ENCODE measurements at places on chromosomes 12 and 14. TPM values are rescaled to one million over a fixed set of nuclear protein-coding genes. Genes with fewer than 3 reads are reported as not detected.
A peak's percentile ranks its signal among the peaks of the same experiment; 100 is the strongest.

Gene NGB
- total RNA-seq = not detected

Gene NPFF
- not detected for total RNA-seq

Gene RPGRIP1
- total RNA-seq = 0.65 TPM

Gene CLEC9A
- 3.0 TPM for total RNA-seq

Gene PLBD1
- total RNA-seq = 49.7 TPM

Gene IFI27
- 405 TPM for total RNA-seq

DNA sequence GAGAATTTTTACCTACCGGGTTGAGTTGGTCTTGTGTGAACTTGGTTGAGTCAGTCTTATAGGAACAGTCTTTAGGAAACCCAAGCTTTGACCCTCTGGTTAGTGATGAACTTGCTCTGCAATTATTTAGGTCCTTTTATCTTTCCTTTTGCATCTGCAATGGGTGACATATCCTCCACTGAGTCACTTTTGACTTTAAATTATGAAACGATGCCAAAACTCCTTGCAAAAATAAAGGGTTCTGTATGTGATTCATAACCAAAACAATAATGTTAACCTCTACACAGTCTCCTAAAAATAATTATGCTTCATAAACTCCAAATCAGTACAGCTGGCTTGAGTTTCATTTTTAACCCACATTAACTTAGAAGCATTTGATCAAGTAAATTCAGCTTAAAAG is 979.4 kb downstream of the GALC start:
- H3K4me1 ChIP-seq = no peaks in the 10 kb centered on the region
- no peak for DNase-seq
- H3K27me3 ChIP-seq = no peaks in the 10 kb centered on the region
- H3K27ac ChIP-seq = no peak overlapping the region
- H3K4me3 ChIP-seq = no peak overlapping the region

DNA sequence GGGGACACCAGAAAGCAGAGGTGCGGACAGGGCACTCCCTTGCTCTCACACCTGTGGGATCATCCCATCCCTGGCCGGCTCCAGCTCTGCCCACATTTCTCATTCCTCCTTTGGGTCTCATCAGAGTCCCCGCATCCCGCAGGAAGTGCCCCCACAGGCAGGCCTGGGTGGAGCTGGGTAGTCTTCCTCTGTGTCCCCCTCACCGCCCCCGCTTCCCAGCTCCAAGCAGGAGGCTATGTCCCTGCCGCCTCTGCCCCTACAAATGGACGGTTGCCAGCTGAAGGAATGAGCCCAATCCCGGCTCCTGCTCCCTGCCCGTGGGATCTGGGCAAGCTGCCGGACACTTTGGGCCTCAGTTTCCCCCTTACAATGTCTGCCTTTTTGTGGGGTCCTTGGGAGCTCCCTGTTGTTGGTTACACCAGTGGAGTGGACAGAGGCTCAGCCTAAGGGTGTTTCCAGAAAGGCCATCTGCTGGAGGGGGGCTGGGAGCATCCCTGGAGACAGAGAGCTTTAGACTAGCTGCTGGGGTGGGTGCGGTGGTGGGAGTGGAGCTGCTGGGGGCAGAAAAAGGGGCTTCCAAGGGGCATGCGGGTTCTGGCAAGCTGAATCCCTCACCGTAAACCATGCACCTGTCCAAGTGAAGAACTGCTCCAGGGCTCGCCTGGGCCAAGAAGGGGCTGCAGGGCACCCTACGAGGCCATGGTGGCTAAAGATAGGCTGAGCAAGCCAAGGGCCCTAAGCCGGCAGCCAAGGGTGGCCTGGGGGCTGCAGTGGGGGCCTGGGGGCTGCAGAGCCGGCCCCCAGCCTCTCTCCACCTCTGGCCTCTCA is 7.9 kb upstream of the GPR132 start:
- peaks cover 27% of the 10 kb centered on the region for H3K4me1 ChIP-seq
- H3K4me3 ChIP-seq = no peak overlapping the region
- peak; percentile 57 for DNase-seq

GRCh38 chr12:9588749-9589148 is 19.0 kb downstream of the KLRB1 start:
- H3K27ac ChIP-seq = no peak overlapping the region
- no peaks in the 10 kb centered on the region for H3K4me1 ChIP-seq
- no peaks in the 10 kb centered on the region for H3K27me3 ChIP-seq
- no peak for DNase-seq

GRCh38 chr12:10154145-10154496 is 17.8 kb downstream of the OLR1 start:
- no peak overlapping the region for H3K27ac ChIP-seq
- peaks cover 15% of the 10 kb centered on the region for H3K4me1 ChIP-seq
- H3K4me3 ChIP-seq = peak overlapping the region; percentile 52
- DNase-seq = no peak
- H3K36me3 ChIP-seq = no peaks in the 10 kb centered on the region

- no peaks in the 10 kb centered on the region for H3K4me1 ChIP-seq
- no peak overlapping the region for H3K27ac ChIP-seq
- no peaks in the 10 kb centered on the region for H3K36me3 ChIP-seq
- H3K27me3 ChIP-seq = no peaks in the 10 kb centered on the region
- no peak overlapping the region for H3K4me3 ChIP-seq
These were observed 251.2 kb upstream of the EGLN3 start for GRCh38 chr14:34201909-34202637.

DNA sequence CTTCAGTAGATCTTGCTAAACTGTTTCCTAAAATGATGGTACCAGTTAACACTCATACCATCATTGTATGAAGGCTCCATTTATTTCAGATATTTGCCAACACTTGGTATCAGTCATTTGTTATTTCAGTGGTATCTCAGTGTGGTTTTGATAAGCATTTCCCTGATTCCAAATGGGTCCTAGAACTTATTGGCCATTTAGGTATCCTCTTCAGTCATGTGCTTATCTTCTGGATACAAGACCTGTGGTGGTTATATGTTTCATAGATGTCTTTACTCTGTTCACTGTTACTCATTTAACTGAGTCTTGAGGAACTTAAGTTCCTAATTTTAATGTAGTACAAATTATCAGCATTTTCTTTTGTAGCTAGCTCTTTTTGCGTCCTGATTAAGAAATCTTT is 13.5 kb downstream of the SINHCAF start:
- H3K4me1 ChIP-seq = peaks cover 30% of the 10 kb centered on the region
- no peak overlapping the region for H3K27ac ChIP-seq
- H3K27me3 ChIP-seq = no peaks in the 10 kb centered on the region
- H3K4me3 ChIP-seq = no peak overlapping the region
- DNase-seq = no peak

DNA sequence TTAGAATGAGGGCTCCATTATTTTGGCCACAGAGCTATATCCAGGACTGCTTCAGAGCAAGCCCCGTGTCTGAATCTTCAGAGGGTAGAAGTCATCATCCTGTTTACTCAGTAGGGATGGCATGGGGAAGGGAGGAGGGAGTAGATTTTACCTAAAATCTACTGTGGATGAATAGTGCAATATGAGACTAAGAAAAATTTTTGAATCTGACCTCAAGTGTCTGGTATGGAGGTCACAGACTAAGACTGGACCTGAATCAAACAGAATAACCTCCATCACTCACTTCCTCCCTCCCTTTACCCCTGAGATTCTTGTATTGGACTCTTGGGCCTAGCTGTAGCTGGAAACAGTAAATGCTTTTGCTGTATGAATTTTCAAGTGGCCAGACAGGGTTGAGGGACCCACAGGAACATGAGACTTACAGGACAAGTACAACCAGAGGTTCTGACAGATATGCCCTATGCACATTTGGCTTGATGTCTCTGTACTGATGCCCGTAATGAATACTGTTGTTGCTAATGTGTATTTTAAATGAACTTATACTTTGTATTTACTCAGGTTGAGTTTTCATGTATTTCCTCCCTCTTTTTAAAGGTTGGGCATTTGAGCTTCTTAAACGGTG is 78.5 kb downstream of the CCDC91 start:
- DNase-seq = no peak
- H3K4me1 ChIP-seq = no peaks in the 10 kb centered on the region
- no peak overlapping the region for H3K27ac ChIP-seq
- no peak overlapping the region for H3K4me3 ChIP-seq
- H3K27me3 ChIP-seq = no peaks in the 10 kb centered on the region

GRCh38 chr14:95541932-95542930 is 7.4 kb downstream of the GLRX5 start:
- peaks cover 9% of the 10 kb centered on the region for H3K4me1 ChIP-seq
- no peaks in the 10 kb centered on the region for H3K27me3 ChIP-seq
- no peak overlapping the region for H3K27ac ChIP-seq
- no peak for DNase-seq
- H3K4me3 ChIP-seq = no peak overlapping the region
- peaks cover 12% of the 10 kb centered on the region for H3K36me3 ChIP-seq

- no peak for DNase-seq
- H3K27me3 ChIP-seq = no peaks in the 10 kb centered on the region
- no peaks in the 10 kb centered on the region for H3K36me3 ChIP-seq
These were observed 107.6 kb downstream of the C12orf50 start for GRCh38 chr12:87921621-87922020.

GRCh38 chr14:103916636-103917262 is 11.5 kb upstream of the TDRD9 start:
- H3K4me3 ChIP-seq = no peak overlapping the region
- H3K27me3 ChIP-seq = no peaks in the 10 kb centered on the region
- peaks cover 28% of the 10 kb centered on the region for H3K4me1 ChIP-seq
- H3K27ac ChIP-seq = no peak overlapping the region
- DNase-seq = peak; percentile 41

DNA sequence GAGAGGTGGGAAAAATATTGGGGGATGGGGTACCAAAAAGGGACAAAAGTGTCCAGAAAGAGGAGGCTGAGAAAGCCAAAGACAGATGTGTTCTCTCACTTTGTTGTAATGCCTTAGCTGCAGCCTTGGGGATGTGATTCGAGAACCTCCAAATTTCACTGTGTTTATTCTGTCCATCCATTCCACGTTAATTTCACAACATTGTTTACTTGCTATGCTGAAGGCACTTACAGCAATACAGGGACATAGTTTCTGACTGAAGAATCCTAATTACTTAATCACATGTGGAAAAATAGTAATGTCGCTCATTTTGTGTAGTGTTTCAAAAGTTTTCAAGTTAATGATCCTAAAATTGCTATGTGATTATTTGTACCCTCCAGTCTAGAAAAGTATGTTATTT is 146.2 kb upstream of the SLC38A2 start:
- H3K27me3 ChIP-seq = no peaks in the 10 kb centered on the region
- no peaks in the 10 kb centered on the region for H3K4me1 ChIP-seq
- DNase-seq = no peak
- H3K27ac ChIP-seq = peak overlapping the region; percentile 47
- no peak overlapping the region for H3K4me3 ChIP-seq

DNA sequence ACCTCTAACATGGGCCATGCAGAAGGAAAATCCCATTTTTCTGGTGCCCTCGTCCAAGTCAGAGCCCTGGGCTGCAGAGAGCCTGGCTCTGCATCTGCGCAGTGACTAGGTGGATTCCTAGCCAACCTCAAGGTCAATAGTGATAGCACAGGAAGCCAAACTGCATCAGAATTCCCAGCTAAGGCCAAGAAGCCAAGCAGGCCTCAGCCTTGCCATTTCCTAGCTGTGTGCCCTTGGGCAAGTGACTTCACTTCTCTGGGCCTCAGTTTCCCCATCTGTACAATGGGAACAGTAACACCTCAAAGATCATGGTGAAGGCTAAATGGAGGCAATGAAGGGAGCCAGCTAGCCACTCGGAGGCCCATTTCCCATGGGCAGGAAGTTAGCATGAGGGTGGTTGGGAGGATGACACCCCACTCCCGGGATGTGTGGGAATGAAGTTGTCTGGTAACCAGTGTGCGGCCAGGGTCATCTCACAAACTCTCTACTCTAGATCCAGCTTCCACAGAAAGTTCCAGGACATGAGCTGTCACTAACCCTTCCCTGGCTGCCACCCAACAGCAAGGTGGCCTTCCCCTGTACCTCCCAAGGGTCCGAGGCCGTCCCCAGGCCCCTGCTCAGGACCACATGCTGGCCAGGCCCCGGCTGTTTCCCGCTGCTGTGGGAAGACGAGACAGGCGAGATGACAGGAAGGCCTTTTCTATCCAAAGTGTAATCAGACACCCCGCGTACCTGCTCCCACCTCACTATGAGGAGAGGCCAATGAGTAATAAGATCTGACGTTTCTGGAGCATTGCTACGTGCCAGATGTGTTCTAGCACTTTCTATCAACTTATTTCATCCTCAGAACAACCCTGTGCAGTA is 125.7 kb downstream of the SCARB1 start:
- peak overlapping the region; percentile 15 for H3K27ac ChIP-seq
- no peak overlapping the region for H3K4me3 ChIP-seq
- no peak for DNase-seq

- H3K4me3 ChIP-seq = no peak overlapping the region
- DNase-seq = peak; percentile 81
These were observed 127.1 kb downstream of the FIGNL2 start for GRCh38 chr12:51721282-51721940.

- peaks cover 36% of the 10 kb centered on the region for H3K4me1 ChIP-seq
- DNase-seq = no peak
- no peak overlapping the region for H3K4me3 ChIP-seq
- H3K36me3 ChIP-seq = no peaks in the 10 kb centered on the region
- H3K27ac ChIP-seq = no peak overlapping the region
These were observed 26.0 kb downstream of the PPFIBP1 start for GRCh38 chr12:27549801-27550652.

DNA sequence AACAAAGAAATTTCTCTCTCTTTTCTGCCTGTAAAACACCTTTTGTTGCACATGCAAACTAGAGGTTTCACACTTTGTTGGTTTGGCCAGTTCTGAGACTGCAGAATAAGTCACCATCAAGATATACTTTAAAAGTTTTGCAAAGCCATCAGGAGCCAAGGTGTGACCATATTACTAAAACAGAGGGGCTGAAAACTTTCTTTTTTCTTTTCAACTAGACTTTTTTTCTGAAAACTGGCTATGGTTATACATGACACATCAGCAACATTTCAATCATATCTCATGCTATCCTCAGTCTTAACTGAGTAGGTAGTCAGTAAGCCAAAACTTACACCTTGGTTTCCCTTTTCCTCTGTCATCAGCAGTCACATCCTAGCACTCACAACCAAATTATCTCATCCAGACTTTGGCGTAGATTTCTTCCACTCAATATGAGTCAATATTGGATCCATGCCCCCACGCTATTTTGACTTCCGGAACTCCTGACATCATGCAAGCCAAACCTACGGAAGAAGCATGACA is 4.1 kb upstream of the IFNG start:
- peaks cover 12% of the 10 kb centered on the region for H3K4me1 ChIP-seq
- DNase-seq = no peak
- H3K27me3 ChIP-seq = no peaks in the 10 kb centered on the region

- H3K4me3 ChIP-seq = no peak overlapping the region
- DNase-seq = no peak
- peaks cover 41% of the 10 kb centered on the region for H3K27me3 ChIP-seq
- peaks cover 12% of the 10 kb centered on the region for H3K4me1 ChIP-seq
- no peak overlapping the region for H3K27ac ChIP-seq
These were observed 198.9 kb upstream of the CAND1 start for GRCh38 chr12:67070307-67070600.

DNA sequence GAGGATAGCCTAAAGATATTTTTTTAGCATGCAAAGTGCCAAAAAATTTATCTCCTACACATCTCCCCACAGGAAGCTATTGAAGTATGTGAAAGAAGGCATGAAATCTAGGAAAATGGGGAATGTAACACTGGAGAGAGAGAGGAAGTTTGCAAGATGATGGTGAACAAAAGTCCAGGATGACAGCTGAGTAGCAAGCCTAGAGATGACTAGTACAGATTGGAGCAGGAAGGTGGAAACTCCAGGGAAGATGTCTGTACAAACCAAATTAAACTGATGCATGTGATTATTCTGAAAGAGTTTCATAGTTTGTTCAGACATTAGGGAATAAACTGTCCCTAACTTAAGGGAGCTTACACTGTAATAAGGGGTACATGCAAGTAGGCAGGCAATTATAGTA is 99.3 kb downstream of the RAD51B start:
- no peaks in the 10 kb centered on the region for H3K36me3 ChIP-seq
- no peak for DNase-seq
- H3K27ac ChIP-seq = peak overlapping the region; percentile 1
- no peaks in the 10 kb centered on the region for H3K27me3 ChIP-seq
- H3K4me1 ChIP-seq = no peaks in the 10 kb centered on the region
- no peak overlapping the region for H3K4me3 ChIP-seq
